ENCODE measurements at places on chromosomes 7 and 10.

DNA sequence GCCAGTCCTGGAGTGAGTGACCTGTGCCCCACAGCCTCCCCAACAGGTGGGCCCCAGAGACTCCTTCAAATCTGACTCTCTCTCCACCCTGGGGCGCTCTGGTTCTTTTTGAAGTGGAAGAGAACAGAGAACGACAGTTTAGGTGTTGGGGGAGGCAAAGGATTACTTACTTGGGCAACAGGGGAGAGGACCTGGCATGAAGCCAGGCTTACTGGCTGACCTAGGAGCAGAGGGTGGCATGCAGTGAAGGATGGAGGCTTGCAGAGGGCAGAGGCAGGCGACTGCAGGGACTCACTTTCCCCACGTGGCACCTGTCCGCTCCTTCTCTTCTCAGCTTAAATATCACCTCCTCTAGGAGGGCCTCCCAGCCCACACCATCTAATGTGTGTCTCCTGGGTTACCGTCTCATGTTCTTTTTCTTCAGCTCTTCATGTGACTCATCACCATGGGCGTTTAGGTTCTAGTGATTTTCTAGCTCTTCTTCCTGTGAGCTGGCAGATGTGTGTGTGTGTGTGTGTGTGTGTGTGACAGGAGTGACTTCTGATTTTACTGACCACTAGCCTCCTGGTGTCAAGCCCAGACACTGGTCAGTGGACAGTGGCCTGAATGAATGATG, 15.5 kb downstream of the LZTS2 start:
- DNase-seq: peak; percentile 21

- no peak for DNase-seq
These were observed 38.1 kb upstream of the XPNPEP1 start for GRCh38 chr10:109961174-109962001.

DNA sequence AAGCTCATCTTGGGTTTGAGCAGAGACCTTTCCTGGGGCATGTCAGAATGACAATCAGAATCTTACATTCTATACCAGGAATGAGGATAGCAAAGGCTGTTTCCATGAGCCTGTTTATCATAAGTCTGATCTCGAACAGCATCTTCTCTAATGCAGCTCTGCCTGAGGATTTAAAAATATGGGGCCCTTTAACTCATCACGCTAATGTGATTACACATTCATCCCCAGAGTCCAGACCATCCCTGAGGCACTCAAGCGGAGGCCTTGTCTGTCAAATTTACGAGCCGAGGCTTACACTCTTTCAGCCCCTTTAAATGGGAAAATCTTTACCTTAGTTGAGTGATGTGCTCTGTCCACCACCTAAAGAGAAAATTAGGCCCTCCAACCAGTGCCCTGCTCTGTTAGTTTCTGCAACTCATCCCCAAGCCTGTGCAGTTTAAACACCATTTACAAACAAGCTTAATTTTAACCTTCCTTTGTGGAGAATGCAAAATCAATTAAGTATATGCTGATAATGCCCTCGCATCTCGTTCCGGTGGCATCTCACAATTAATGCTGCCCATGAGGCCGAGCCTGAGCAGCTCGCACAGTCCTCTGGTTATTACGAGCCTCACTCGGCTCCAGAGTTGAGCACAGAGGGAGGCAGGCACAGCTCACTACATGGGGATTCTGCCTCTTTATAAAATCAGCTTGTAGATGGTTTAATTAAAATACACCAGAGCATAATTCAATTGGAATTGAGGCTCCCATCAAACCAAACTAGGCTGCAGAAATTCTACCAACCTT, 16.0 kb downstream of the CHST15 start:
- no peak for DNase-seq

- DNase-seq: no peak
These were observed 33.0 kb upstream of the LRRTM3 start for GRCh38 chr10:66892871-66893270.

DNA sequence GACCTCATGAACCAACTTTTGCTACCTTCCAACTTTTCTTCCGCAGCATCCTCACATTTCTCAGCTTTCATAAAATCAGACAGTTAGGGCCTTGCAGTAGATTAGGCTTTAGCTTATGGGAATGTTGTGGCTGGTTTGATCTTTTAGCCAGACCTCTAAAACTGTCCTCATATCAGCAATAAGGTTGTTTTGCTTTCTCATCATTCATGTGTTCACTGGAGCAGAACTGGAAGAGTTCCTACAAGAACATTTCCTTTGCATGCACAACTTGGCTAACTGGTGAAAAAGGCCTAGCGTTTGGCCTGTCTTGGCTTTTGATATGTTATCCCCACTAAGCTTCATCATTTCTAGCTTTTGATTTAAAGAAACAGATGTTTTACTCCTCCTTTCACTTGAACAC, 130.0 kb upstream of the LRRTM3 start:
- DNase-seq: no peak

DNA sequence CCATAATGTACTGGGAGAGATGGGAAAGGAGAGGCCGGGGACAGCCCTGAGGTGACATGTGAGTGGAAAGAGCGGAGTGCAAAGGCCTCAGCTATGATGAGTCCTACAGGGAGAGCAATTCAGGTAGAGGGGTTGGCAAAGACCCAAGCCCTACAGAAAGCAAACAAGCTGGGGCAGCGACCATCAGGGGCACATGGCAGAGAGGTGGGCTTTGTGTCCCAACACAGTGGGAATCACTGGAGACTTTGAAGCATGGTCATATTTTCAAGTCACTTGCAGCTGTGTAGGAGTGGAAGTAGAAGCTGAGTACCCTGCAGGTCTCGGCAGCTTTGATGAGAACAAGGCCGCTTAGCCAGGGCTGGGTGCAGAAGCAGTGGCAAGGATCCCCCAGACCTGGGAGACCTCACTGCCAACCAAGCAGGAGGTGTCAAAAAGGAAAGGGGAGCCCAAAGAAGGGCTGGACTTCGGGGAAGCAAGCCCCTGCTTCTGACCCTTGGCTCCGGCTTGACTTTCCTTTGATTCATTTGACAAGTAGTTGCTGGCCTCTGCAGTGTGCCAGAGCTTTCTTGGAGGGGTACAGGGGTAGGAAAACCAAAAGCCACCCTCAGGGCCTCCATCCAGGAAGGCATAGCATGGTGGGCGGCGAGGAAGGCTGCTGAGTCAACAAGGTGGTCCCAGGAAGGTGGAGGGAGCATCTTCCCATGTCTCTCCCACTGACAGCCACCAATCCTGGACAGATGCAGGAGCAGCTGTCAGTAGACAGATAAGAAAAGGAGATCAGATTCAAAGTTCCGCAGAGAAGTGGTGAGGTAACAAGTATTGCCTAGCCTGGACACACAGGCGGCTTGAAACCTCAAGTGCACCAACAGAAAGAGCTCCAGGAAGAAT, 1.9 kb upstream of the PGAM2 start:
- no peak for DNase-seq

GRCh38 chr7:143177374-143178119, 5.7 kb upstream of the TAS2R39 start:
- DNase-seq: no peak

- no peak for DNase-seq
These were observed 66.0 kb downstream of the HHEX start for GRCh38 chr10:92755725-92756124.

GRCh38 chr10:59708816-59709394, 745 bp downstream of the SLC16A9 start:
- no peak for DNase-seq

DNA sequence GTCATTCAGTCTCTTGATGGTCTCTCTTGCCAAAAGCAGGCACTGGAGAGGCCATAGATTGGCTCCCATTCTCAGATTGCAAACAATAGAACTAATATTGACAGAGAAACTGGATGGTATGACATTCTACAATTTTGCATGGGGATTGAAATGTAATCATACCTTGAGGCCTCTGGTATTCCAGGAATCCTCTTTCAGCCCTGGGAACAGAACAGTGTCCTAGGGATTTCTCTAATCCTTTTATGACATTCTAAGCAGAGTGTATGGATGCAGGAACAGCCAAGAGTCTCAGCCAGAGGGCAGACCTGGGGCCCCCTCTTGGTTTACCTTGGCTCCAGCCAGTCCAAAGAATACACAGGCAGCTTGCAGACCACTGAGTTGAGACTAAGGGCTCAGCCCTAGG, 206.4 kb downstream of the KCNMA1 start:
- no peak for DNase-seq

- DNase-seq: no peak
These were observed 301.3 kb downstream of the RNLS start for GRCh38 chr10:88281592-88282347.
